ENCODE measurements at places on chromosomes 4 and X.

DNA sequence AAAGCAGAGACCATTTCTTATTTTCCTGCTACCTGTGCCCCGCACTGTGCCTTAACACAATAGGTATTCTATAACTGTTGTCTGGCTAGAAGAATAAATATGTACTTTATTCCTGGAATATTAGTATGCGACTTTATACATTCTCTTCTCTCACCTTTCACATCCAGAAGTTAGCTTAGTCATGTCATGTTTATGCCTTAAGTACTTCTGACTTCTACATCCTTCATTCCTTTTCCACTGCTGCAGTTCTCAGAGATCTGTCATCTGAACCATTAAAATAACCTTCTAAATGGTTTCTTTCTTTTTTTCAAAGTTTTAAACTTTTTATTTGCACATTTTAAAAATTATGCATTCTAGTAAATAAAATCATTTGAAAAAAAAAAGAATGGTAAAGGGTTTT lies 34.4 kb downstream of the KIF4A start:
- DNase-seq: no peak

- DNase-seq: no peak
These were observed 2.3 kb upstream of the UBA1 start for GRCh38 chrX:47191331-47191730.

DNA sequence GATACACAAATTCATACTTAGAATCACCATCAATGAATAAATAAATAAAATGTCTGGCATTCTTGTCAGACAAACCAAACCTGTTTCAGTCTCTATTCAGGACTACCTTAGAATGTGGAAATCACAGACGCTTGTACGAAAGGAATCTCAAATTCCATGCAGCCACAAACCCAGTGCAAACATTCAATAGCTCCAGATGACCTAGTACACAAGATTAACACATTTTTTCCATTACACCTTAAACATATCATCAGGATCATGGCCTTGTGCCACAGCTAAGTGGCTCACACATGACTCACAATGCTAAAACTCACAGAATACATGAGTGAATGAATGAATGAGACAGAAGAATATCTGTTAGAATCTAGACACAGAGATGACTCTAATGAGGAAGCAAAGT lies 134.2 kb downstream of the PWWP3B start:
- no peak for DNase-seq

DNA sequence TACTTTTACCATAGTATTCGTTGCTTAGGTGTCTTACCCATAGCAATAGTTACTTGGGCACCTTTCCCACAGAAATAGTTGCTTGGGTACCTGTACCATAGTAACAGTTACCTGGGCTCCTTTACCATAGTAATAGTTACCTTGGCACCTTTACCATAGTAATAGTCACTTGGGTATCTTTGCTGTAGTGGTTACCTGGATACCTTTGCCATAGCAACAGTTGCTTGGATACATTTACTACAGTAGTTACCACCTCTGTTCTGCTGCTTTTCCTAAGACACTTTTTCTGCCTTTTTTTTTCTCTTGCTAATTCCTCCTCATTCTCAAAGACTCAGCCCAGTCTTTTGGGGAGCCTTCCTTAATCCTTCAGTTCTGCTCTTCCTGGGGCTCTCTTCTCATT lies 272.8 kb upstream of the PUDP start:
- no peak for DNase-seq

GRCh38 chr4:42133006-42133405 lies 19.4 kb downstream of the BEND4 start:
- no peak for DNase-seq

- DNase-seq: peak; percentile 52
These were observed 18.8 kb upstream of the SYNPO2 start for GRCh38 chr4:118869808-118870342.

GRCh38 chr4:112895811-112896608 lies 153.4 kb upstream of the ANK2 start:
- no peak for DNase-seq

- no peak for DNase-seq
These were observed 1.1 kb downstream of the IRAK1 start for GRCh38 chrX:154018518-154019060.

DNA sequence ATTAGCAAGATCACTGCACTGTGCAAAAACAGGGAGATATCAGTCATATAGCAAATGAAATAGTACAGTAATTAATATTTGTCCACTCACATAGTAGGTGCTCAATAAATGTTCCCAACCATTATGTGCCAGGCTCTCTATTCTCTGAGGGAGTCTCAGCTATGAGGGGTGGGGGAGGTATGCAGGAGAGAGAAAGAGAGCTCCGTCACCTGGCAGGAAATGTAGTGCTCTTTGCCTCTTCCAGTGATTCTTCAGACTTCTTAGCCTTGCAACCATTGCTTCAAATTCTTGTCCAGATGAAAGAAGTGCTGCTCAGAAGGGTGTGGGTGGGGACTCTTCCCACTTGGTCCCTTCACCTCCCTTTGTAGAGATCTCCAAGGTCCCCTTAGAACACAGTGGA lies 84.5 kb upstream of the SPRY1 start:
- no peak for DNase-seq

DNA sequence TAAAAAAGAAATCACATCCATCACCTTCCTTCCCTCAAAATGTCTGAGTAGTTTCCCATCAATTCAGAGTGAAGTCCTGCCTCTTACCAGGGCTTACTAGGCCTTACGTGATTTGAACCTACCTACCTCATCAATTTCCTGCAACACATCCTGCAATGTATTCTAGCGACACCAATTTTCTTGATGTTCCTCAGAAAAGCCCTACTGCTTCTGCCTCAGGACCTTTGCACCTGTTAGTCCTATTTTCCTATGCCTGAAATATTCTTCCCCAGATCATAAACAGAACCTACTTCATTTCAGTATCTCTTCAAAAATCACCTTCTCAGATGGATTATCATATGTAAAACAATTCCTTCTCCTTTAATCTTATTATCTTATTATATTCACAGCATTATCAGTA lies 52.8 kb downstream of the ZAR1 start:
- DNase-seq: no peak

- DNase-seq: peak; percentile 68
These were observed 29.1 kb downstream of the FHL1 start for GRCh38 chrX:136176399-136176825.

GRCh38 chr4:75169427-75169826 lies 236.5 kb downstream of the PARM1 start:
- no peak for DNase-seq

- DNase-seq: no peak
These were observed 164.0 kb upstream of the BCOR start for GRCh38 chrX:40261833-40262156.
